ENCODE measurements at places on chromosomes 1 and 21.

- H3K36me3 ChIP-seq: no peaks in the 10 kb centered on the region
- peaks cover 29% of the 10 kb centered on the region for H3K4me1 ChIP-seq
- no peak overlapping the region for H3K4me3 ChIP-seq
- no peaks in the 10 kb centered on the region for H3K27me3 ChIP-seq
Measured at GRCh38 chr1:25066256-25066655, 136.2 kb upstream of the RUNX3 start.

- peak overlapping the region; percentile 35 for H3K27ac ChIP-seq
- H3K4me1 ChIP-seq: peaks cover 43% of the 10 kb centered on the region
- DNase-seq: no peak
- no peaks in the 10 kb centered on the region for H3K36me3 ChIP-seq
- no peaks in the 10 kb centered on the region for H3K27me3 ChIP-seq
- no peak overlapping the region for H3K4me3 ChIP-seq
Measured at GRCh38 chr1:18175530-18176377, 68.2 kb downstream of the IGSF21 start.

DNA sequence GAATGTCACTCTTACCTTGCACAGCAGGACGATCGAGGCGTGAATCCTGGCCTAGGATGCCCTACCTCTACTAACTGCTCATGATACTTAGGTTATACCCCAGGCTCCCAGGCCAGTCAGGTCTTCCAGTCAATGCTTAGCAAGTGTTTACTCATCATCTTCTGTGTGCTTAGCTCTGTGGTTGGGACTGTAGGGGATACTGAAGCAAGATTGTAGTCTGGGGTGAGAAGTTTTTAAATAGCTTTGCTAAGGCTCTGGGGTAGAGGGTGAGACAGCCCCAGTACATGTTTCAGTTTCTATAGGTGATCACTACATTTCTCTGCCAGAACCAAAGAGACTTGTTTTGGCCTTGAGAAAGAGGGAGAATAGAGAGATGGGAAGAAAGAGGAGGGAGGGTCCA, 250.8 kb upstream of the KIAA0040 start:
- H3K27me3 ChIP-seq: no peaks in the 10 kb centered on the region
- DNase-seq: no peak
- H3K4me3 ChIP-seq: no peak overlapping the region
- no peak overlapping the region for H3K27ac ChIP-seq
- no peaks in the 10 kb centered on the region for H3K4me1 ChIP-seq
- no peaks in the 10 kb centered on the region for H3K36me3 ChIP-seq

DNA sequence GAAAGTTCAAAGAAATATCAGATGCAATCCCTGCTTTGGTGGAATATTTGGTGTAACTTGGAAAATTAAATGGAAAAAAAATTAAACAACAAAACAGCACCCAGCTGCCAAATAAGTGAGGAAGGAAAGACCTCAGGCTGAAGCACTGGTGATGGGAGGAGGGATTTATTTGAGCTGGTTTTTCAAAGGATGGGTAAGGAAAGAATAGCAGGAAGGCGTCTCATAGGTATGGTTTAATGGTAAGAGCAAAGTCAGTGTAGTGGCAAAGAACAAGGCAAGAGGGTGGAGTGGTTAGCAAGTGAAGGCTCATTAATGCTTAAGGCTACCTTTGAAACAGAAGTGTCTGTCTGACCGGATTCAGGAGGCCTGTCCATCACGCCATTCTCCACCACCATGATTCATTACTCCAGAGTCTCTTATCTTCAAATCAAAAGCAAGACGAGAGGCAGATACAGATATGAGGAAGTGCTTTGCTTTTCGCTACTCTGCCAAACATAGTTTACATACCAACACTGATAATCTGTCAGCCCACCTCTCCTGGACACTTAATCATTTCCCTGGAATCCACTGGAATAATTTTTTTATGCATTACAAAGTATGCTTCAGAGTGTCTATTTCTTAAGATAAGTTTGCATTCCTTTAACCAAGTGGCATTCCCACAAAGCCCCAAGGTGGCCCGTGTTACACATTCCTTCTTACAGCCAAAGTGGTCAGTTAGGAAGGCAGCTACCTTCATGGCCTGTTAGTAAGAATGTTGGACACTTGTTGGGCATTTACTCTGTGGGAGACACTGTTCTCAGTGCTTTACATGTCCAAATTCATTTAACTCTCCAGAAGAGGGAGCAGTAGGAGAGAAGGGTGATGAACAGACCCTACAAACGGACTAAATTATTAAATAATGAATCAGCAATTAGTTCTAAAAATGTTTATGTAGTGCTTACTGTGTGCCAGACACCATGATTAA, 146.6 kb downstream of the ROR1 start:
- H3K4me3 ChIP-seq: no peak overlapping the region
- no peaks in the 10 kb centered on the region for H3K27me3 ChIP-seq
- no peak for DNase-seq
- H3K36me3 ChIP-seq: no peaks in the 10 kb centered on the region
- H3K4me1 ChIP-seq: peaks cover 17% of the 10 kb centered on the region
- peak overlapping the region; percentile 1 for H3K27ac ChIP-seq

- H3K36me3 ChIP-seq: no peaks in the 10 kb centered on the region
- no peak for DNase-seq
- peaks cover 5% of the 10 kb centered on the region for H3K4me1 ChIP-seq
Measured at GRCh38 chr1:172149346-172149745, 271.1 kb upstream of the C1orf105 start.

DNA sequence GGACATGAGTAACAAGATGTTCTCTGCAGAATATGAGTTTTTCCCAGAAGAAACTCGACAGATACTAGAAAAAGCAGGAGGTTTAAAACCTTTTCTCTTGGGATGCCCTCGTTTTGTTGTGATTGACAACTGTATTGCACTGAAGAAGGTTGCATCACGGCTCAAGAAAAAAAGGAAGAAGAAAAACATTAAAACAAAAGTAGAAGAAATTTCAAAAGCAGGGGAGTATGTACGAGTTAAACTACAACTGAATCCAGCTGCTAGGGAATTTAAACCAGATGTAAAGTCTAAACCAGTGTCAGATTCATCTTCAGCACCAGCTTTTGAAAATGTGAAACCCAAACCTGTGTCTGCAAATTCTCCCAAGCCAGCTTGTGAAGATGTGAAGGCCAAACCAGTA, 92.5 kb downstream of the TTC3 start:
- no peak for DNase-seq
- no peaks in the 10 kb centered on the region for H3K27me3 ChIP-seq
- no peak overlapping the region for H3K4me3 ChIP-seq
- H3K27ac ChIP-seq: no peak overlapping the region
- no peaks in the 10 kb centered on the region for H3K4me1 ChIP-seq

GRCh38 chr1:65178235-65178634, 30.2 kb downstream of the AK4 start:
- no peak for DNase-seq
- no peak overlapping the region for H3K27ac ChIP-seq
- H3K4me3 ChIP-seq: no peak overlapping the region
- no peaks in the 10 kb centered on the region for H3K36me3 ChIP-seq

- DNase-seq: no peak
- H3K36me3 ChIP-seq: no peaks in the 10 kb centered on the region
- H3K27ac ChIP-seq: no peak overlapping the region
- no peaks in the 10 kb centered on the region for H3K4me1 ChIP-seq
- H3K27me3 ChIP-seq: no peaks in the 10 kb centered on the region
Measured at GRCh38 chr21:43004926-43005325, 30.6 kb downstream of the PKNOX1 start.

GRCh38 chr1:169309178-169310166, 58.1 kb downstream of the NME7 start:
- no peak for DNase-seq
- no peak overlapping the region for H3K4me3 ChIP-seq
- H3K4me1 ChIP-seq: no peaks in the 10 kb centered on the region
- no peaks in the 10 kb centered on the region for H3K27me3 ChIP-seq
- no peaks in the 10 kb centered on the region for H3K36me3 ChIP-seq
- no peak overlapping the region for H3K27ac ChIP-seq

DNA sequence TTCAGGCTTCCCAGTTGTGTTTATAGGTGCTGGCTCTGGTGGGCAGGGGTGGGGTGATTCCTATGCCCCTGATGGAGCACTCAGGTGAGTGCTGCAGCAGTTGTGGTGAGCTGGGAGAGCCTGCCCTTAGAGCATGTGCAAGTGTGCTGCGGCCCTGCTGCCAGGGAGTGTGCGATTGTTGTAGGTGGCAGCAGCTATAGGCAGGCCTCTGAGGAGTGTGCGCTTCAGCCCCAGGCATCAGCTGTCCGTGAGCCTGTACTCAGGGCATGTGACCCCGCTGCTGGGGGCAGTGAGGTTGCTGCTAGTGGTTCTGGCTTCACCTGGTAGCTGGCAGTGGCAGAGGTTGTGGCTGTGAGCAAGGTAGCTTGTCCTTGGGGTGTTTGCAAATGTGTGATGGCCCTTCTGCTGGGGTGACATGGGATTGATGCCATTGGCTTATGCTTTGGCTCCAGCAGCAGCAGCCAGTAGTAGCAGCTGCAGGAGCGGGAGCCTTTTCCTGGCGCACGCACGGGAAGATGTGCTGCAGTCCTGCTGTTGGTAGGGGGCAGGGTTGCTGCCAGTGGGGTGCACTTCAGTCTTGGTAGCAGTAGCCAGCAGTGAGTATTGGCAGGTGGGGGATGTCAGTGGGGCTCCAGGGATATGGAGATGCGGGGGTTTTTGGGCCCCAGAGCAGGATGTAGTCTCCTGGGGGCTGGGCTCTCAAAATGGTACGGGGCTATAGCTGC, 37.7 kb downstream of the SYCP1 start:
- H3K27me3 ChIP-seq: no peaks in the 10 kb centered on the region
- no peak overlapping the region for H3K4me3 ChIP-seq
- no peaks in the 10 kb centered on the region for H3K4me1 ChIP-seq
- peak; percentile 23 for DNase-seq
- H3K36me3 ChIP-seq: no peaks in the 10 kb centered on the region
- no peak overlapping the region for H3K27ac ChIP-seq
